ENCODE measurements at places on chromosomes 3 and 15.
A peak's percentile ranks its signal among the peaks of the same experiment; 100 is the strongest.

DNA sequence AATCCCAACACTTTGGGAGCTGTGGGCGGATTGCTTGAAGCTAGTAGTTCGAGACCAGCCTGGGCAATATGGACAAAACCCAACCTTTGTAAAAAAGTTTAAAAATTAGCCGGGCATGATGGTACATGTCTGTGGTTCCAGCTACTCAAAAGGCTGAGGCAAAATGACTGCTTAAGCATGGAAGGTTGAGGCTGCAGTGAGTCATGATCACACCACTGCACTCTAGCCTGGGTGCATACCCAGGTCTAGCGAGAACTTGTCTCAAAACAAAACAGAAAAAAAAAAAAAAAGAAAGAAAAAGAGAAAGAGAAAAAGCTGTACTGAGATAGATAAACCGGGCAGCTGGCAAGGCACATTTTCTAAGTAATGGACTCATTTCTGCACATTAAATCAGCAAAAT, 10.6 kb downstream of the ARPP19 start:
- DNase-seq, result peak; percentile 59

DNA sequence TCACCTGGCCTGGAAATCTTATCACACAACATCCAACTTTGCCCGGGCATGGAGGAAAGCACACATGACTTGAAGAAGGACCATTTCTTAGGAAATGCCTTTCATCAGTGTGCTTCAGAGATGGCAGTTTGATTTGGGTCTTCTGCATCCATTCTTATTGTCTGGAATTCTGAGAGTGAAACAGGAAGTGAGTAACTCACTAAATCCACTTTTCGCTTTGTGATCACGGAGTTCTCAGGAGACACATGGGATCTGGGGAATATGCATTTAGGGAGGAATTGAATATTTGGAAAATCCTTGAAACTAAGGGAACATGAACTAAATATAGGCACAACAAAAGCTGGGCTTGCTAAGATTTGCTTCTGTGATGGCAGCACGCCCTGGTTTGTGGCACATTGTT, 212.5 kb upstream of the FEZF2 start:
- DNase-seq, result no peak

DNA sequence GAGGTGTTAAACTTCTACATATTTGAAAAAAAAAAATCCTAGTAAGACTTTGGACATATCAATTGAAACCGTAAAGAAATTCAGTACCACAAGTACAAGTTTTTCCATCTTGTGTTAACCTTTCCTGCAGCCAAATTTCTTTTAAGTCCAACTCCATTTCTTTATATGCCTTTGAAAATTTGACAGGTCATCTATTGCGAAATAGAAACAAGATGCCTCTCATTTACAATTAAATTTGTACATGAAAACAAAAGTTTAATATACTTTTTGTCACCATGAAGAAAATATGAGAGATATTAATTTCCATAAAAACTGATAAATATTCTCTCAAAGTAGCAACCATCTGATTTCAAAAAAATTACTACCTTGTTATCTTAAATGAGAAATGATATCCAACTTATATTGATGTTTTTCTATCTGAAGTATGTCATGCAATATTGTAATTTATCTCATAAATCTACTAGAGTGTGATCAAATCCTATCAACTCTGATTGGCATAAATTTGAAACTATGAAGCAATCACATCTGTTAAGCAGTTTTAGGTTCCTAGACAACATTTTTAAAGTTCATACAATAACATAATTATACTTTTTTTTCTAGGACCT, 68.2 kb downstream of the TBC1D5 start:
- DNase-seq, result no peak

DNA sequence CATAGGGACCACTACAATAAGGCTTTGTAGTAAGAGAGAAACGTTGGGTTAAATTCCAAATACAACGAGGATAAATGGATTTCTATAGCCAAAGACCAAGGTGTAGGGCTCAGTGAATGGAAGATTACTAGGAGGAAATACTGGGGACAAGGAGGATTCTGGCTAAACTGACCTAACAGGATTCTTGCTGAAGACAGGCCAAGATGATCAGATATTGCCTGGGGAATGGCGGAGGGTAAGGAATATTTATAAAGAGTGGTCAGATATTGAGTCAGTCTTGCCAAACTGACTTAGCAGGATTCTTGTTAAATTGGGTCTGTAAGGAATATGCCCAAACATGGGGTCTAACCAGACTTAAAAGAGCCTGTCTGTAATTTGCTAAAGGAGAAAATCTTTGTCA, 463.8 kb downstream of the EDEM1 start:
- DNase-seq, result no peak

DNA sequence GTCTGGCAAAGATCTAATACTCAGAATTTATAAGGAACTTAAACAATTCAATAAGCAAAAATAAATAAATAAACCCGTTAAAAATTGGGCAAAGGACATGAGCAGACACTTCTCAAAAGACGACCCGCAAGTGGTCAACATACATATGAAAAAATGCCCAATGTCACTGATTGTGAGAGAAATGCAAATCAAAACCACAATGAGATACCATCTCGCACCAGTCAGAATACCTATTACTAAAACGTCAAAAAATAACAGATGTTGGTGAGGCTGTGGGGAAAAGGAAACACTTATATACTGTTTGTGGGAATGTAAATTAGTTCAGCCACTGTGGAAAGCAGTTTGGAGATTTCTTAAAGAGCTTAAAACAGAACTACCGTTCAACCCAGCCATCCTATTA, 188.0 kb upstream of the MRPL3 start:
- DNase-seq, result no peak

GRCh38 chr3:153456833-153457545, 295.0 kb downstream of the RAP2B start:
- DNase-seq, result no peak

GRCh38 chr15:79886124-79886523, 10.7 kb downstream of the MTHFS start:
- no peak for DNase-seq

- peak; percentile 71 for DNase-seq
Measured at GRCh38 chr15:25504307-25504706, 65.5 kb upstream of the UBE3A start.

DNA sequence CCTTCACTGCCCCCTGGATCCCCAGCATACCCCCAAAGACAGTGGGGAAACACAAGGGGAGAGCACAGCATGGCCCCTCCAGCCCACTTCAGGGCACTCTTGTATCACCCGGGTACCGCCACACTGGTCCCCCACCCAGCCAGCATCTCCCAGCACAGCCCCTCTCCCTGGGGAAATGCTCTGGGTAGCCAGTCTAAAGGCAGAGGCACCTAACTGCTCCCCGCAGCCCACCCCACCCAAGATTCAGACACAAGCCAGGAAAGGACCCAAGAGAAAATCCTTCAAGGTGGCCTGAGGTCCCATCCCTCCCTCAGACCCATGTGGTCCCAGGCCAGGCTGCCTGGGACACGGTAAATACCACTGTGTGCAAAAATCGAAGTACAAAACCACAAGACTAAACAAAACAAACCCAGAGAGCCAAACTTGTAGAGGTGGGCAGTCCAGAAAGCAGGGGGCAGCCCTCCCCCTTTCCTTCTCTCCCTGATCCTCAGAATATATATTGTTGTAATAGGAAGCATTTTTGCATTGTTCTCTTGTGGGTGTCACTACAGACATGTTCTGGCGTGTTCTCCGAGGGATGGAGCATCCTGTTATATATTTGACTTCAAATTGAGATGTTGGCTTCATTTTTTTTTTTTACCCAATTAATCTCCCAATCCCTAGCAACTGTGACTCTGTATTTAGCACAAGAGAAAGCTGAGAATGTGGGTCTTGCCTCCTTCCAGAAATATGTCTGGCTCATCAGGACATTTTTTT, 51.7 kb downstream of the GRIP2 start:
- no peak for DNase-seq

DNA sequence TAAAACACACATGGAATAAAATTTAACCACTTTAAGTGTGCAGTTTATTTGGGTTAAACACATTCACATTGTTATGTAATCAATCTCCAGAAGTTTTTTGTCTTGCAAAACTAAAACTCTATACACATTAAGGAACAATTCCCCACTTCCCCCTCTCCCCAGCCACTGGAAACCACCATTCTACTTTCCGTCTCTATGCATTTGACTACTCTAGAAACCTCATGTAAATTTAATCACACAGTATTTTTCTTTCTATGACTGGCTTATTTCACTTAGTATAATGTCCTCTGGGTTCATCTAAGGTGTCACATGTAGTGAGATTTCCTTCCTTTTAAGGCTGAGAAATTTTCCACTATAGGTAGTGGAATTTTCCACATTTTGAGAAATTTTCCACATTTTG, 568.7 kb upstream of the UBE2E2 start:
- DNase-seq, result no peak

DNA sequence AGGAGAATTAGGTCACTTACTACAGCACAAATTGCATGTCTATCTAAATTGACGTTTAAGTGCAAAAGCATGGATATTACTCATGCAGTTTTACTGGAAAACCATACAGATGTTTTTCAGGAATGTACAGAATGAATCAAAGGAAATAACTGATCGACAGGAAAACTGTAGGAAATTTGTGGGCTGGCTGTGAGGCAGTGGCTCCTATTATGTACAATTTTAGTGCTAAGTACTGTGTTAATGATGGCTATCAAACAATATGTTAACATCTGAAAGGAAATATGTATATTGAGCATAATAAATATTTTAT, 6.9 kb downstream of the NUDT16 start:
- DNase-seq, result no peak

DNA sequence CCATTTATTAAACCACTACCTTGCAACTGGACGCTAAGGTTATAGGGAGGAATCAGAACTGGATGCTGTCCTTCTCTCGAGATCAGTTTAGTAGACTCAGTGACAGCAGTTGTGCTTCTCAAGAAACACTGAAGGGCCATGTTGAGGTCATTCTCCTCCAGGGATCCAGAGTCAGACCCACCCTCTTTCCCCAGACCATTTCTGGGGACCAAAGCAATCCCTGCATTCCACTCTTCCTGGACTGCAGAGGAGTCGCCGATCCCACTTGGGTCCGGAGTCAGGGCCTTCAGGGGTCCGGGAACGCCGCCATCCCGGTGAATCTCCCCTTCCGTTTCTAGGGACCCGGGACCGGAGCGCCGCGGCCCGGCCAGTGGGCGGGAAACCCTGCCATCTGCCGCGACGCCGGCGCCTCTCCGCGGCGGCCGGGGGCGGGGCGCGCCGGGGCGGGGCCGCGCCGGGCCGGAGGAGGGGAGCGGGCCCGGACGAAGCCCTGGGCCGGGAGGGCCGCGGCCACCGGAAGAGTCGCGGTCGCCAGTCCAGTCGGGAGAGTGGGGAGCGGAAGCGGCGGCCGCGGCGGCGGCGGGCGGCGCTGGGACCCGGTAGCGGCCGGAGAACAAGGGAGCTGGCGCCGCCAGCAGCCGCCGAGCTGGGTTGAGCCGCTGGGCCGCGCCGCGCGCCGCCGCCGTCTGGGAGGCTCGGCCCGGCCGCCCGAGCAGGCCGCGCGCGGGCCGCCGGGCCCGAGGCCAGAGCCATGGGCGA, at the start of gene DVL3:
DVL3 (plus strand) TSS at position 493 of the 759 bp plus-strand sequence; CDS start at position 752, 259 bp downstream.
- DNase-seq, result no peak

GRCh38 chr15:62474771-62475124, 309.7 kb upstream of the C2CD4B start:
- DNase-seq, result no peak

DNA sequence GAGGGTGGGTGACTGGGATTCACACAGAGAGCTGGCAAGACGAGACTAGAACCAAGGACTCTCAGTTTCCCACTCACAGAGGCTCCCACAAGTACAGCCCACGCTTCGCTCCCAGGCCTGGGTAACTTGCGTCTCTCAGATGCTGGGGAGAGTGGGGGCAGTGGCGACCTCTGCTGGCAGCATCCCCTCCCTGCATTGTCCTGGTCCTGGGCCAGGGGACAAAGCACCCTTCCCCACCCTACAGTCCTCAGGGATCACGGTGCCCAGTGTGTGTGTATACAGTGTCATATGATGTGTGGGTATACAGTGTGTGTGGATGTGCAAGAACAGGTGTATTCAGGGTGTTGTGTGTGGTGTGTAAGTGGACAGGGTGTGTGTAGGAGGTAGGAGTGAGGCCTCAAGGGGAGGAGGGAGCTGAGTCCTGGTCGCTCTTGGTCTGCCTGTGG, 12.8 kb downstream of the VILL start:
- no peak for DNase-seq

DNA sequence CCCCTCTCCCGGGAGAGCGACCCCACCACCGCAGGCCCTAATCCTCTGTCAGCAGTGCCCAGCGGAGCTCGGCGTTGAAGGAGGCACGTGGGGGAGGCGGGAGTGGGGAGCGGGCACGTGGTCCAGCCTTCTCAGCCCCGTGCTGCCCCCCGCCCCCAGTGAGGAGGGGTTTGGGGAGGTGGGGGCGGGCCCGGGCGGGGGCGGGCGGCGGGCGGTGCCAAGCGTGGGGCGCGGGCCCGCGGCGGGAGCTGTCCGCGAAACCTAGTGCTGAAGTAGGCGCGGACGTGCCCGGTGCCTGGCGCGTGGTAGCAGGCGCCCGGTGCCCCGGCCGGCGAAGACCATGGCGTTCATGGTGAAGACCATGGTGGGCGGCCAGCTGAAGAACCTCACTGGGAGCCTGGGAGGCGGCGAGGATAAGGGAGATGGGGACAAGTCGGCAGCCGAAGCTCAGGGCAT, at the start of gene CPLX3:
CPLX3 (plus strand) TSS at position 264 of the 456 bp plus-strand sequence; CDS start at position 341, 77 bp downstream.
- no peak for DNase-seq

GRCh38 chr3:58047826-58048225, 39.6 kb downstream of the FLNB start:
- DNase-seq, result no peak

- DNase-seq, result no peak
Measured at GRCh38 chr3:183775781-183776180, 49.6 kb downstream of the MAP6D1 start.

DNA sequence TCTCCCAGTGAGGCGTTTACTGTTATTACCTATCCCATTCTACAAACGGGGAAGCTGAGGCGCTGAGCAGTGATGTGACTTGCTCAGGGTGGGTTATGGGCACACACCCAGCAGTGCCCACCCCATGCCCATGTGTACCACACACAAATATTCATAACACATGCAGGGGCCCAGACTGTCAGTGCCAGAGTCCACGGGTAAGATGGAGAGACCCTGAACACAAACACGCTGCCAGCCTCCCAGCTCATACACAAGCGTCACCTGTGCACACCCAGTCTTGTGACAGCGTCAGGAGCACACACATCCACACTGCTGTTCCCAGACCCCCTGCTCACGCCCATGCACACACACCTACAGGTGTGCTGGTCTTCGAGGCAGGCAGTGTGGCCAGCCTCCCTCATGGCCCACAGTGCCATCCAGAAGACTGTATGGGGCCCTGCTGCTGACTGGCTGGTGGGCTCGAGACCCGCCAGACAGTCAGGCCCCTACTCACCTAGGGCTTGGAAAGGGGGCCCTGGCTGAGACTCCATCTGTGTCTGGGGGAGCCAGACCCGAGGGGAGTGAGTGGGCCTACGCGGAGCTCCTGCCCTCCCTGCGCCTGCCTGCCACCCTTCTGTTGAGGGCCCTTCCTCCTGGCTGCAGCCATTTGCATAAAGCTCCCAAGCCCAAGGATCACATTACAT, 39.4 kb downstream of the DNAJB8 start:
- no peak for DNase-seq

GRCh38 chr15:26521130-26521529, 251.7 kb downstream of the GABRB3 start:
- no peak for DNase-seq

- DNase-seq, result no peak
Measured at GRCh38 chr3:123012652-123013051, 14.9 kb downstream of the SEMA5B start.

GRCh38 chr3:182914341-182914740, 66.0 kb downstream of the DCUN1D1 start:
- DNase-seq, result no peak
